ENCODE measurements at places on chromosomes 4 and X. TPM values are rescaled to one million over a fixed set of nuclear protein-coding genes. Genes with fewer than 3 reads are reported as not detected.
A peak's percentile ranks its signal among the peaks of the same experiment; 100 is the strongest.

DNA sequence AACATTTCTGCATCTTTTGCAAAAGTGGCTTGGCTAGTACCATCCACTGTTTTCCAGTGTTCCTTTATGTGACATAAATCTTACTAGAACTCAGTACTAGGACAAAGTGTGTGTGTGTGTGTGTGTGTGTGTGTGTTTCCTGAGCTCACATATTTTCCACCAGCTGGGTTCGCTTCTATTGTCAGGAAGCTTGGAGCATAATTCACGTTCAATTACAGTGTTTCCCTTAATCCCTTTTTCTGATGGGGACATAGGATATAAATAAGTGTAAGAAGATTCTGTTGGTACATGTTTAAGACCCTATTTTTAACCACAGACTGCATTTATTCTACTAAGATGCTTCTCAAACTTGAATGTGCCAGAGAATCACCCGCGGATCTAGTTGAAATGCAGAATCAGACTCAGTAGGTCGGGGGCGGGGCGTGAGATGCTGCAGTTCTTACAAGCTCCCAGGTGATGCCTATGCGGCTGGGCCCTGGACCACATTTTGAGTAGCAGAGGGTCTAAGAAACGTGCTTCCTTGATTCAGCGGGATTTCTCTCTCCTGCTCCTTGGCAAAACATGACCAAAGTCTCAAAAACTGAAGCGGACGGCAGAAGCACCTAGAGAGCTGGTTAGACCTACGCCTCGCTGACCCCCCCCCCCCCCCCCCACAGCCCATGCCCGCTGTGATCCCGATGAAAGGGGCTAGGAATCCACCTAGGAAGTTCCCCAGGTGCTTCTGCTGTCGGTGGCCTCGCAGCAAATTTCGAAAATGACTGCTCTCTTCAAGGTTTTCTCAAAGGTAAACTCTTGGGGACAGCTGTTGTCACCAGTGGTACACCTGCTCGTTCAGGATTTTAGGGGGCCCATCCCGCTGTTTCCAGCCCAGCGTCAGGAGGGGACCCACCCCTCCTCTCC lies 797 bp downstream of the CD99L2 start:
- DNase-seq: no peak

DNA sequence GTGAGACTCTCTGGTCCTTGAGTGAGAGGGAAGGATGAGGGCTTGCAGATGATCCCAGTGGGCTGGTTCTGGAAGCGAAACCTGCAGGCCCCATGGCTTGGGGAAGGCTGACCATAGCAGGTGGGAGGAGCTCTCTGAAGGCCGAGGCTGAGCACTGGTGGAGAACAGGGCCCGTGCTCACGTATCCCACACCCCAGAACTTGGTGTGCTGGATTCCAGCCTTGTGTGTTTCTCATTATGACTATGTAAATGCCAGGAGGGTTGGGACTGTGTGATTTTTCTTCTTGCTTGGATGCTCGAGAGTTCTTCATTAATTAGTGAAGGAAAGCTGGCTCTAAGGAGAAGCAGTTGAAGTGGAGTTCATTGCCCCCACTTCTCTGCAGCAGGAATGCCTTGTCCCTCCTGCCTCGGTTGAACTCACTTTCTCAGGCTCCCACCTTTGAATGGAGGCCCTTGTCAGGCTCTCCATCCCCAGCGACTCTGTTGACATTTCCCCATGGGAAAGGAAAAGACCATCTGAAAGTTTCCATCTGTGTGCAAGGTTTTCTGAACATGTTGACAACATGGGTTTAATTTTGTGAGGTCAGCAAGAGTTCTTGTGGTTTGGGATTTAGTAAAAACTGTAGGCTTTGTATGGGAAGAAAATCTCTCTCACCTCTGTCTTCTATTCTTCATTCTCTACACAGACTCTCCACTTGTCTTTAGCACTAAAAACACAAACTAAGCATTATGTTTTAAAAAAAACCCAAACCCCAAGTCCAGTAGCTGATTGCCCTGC lies 57.7 kb downstream of the TBL1X start:
- DNase-seq: no peak

DNA sequence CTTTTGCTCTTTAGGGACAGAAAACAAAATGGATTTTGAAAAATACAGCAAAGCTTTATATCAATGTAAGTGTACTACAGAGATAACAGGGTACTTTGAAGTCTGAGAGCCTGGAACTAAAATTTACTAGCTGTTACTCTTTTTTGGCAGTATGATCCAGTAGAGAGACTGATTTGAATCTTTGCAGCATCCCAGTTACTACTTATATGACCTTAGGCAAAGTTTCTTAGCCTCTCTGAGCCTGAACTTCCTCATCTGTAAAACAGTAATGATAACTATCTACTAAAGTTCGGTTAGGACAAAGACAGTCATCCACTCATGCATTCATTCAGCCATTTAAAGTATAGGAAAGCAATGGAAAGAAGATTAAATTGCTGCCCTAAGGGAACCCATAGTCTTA lies 10.1 kb downstream of the BRWD3 start:
- DNase-seq: no peak

DNA sequence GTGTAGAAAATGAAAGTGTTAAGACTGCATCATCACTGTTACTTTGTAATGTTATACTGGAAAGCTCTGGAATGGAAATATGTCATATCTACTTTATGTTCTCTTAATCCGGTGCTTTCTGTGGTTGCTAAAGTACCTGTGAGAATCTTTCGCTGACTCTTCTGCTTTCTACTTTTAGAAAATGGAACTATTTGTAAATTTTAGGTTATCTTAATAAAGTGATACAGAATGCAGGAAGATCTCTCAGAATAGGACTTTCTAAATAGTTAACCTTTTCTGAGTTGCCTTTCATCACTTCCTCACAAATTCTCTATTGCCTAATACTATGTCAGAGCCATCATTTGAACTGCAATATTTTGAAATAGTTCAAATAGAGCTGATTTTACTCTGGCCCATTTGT lies 69.3 kb downstream of the BMP2K start:
- no peak for DNase-seq

- no peak for DNase-seq
These were observed 97.1 kb downstream of the TMA16 start for GRCh38 chr4:163591614-163592020.

DNA sequence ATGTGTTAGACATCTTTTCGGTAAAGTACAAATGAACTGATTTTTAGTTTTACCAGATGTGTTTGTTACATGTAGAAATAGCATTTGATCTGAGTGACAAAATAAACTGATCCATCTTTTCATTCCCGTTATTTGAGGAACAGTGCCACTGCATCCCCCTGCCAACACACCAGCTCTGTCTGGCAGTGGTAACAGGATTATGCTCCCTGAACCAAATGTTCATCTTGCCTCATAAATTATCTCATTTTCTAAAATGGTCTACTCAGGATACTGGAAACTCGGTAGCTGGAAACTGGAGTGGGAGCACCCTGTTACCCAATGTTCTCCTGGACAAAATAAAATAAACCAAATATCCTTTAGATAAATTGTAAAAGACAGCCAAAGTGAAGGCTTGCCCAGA lies 171.6 kb downstream of the FAT4 start:
- no peak for DNase-seq

GRCh38 chr4:138871555-138871875 lies 144.1 kb upstream of the NOCT start:
- DNase-seq: no peak

- DNase-seq: no peak
These were observed 221.8 kb upstream of the KLF3 start for GRCh38 chr4:38442073-38442788.

DNA sequence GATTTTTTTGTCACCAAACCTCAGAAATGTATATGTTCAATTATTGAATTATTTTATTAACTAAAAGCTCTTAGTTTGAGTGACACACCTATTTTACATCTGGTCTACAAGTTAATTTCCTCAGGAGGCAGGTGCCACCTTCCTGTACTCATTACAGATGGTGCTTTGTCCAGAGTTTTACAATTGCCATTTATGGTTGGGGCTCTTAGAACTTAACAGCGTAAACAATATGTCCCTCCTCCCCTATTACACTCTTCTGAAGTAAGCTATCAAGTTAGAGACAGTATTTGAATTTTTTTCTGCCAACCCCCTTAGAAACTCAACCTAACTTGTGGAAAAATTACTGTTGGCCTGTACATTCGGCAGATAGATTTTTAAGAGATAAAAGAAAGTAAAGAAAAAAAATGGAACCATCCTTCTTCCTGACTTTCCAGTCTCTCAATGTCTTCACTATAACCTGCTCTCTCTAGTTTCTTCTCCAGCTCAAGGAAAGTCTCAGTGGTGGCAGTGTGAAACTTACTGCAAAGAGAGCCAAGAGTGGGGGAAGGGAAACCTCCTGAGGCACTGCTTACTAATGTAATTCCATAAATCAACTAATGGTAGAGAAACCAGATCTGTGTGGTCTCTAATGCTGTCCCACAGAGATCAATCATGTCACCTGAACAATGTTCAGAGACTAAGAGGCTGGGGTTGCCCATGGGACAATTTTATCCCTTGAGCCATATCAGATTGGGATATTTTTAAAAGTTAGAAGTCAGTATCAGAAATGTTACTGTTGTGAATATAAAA lies 7.8 kb downstream of the CXXC4 start:
- no peak for DNase-seq

- no peak for DNase-seq
These were observed 1119.2 kb upstream of the INTU start for GRCh38 chr4:126513596-126513995.

- no peak for DNase-seq
These were observed 164.7 kb downstream of the PCDH18 start for GRCh38 chr4:137367620-137368019.

DNA sequence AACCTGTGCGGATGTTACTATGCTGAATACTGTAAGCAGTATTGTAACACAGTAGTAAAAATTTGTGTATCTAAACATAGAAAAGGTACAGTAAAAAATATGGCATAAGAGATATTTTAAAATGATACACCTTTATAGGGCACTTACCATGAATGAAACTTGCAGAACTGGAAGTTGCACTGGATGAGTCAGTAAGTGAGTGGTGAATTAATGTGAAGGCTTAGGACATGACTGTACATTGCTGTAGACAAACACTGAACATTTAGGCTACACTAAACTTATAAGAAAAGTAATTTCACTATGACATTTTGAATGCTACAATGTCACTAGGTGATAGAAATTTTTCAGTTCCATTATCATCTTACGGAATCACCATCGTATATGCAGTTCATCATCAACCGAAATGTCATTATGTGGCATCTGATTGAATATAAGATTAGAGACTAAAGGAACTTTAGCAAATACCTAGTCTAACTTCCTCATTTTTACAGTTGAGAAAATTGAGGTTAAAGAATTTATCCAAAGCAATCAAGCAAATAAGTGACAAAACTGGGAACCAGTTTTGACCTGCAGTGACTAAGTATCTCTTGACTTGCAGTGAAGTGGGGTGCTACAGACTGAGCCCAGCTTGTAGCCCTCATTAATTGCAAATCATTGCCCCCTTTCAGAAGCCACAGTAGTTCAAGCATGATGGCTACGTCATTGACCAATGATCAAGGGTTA lies 55.3 kb downstream of the EGF start:
- peak; percentile 64 for DNase-seq

DNA sequence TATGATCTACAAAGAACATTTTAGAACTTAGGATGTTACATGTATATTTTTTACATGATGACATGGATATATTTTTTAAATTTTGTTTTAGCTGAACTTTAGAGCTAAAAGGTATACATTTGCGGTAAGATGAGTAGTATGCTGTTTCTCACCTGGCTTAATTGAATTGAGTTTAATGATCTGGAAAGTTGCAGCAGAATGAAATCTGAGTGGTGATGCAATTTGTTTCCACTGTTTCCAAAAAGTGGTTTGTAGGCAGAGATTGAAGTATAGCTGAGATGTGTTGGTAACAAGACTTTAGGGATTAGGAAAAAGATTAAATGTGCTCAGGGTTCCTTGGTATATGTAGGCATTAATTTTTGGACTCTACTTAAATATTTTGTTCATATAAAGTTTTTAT lies 68.1 kb downstream of the HPF1 start:
- DNase-seq: no peak

Gene DDIT4L
- total RNA-seq: 3.1 TPM

Gene ZNF711
- 4.3 TPM for total RNA-seq

Gene EGF
- total RNA-seq: 0.46 TPM

Gene GNRHR
- total RNA-seq: not detected

Gene SMPX
- not detected for total RNA-seq

Gene NUDT6
- 5.7 TPM for total RNA-seq

Gene PRICKLE3
- total RNA-seq: 13.0 TPM

Gene HTN1
- total RNA-seq: not detected
